ENCODE measurements at places on chromosomes 3 and 15.

DNA sequence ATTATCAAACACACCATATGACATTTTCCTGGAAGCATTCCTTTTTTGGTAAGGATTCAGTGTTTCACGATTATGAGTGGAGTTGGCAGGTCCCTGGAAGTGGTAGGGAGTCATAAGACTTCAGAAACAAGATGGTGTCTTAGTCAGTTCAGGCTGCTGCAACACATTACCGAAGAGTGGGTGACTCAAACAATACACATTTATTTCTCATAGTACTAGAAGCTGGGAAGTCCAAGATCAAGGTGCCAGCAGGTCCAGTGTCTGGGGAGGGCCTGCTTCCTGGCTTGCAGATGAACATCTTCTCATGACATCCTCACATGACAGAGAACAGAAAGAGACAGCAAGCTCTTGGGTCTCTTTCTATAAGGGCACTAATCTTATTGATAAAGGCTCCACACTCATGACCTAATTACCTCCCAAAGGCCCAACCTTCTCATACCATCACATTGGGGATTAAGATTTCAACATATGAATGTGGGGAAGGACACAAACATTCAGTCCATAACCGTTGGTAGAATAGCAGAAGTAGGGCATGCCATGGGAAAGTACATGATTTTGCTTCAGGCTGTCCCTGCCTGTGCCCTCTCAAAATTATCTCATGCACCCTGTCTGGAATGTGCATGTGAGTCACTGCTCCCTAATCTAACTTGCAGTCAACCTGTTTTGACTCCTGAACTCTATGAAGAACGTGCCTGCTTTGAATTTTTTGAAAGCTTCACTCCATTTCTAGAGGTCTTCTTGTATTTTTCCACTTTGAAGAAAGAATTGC is 72.5 kb downstream of the GTPBP8 start:
- DNase-seq, result no peak

DNA sequence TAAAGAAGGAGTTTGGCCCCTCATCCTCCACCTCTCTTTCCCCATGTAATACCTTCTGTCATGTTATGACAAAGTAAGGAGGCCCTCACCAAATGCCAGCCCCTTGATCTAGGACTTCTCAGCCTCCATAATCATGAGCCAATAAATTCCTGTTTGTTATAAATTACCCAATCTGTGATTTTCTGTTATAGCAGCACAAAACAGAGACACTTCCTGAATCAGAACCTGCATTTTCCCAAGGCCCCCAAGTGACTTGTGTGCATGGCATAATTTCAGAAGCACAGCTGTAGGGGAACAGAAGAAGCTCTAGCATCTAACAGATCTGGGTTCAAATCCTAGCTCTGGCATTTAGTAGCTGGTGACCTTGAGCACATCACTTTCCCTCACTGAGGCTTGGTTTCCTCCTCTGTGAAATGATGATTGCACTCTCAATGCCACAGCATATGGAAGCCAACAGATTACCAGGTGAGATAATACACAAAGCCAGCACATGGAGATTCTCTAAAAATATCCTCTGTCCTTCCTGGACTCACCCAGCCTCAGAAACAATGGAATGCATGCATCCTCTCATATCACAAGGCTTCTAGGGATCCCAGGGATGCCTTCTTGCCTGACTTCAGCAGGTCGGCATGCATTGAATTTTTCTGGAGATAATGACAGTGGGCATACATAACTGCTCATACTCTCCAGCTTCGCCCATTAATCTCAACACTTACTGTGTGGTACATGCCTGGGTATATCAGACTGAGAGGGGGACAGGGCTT is 26.3 kb downstream of the TLNRD1 start:
- no peak for DNase-seq

DNA sequence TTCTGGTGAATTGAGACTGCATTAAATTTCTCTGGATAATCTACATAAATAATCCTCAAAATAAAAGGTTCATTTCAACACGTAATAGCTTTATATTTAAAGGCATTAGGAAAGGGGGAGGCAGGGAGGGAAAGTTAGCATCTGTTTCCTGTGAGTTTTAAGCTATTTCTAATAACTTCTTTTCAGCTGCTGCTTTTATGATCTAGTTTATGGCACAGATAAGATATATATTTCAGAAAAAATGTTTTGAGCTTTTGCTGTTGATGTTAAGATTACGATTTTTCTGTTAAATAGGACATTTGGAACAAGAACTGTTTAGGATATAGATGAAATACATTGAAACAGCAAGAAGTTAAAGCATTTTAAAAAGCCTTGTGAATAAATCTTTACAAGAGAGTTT is 30.0 kb downstream of the UBE2E1 start:
- no peak for DNase-seq

- DNase-seq, result no peak
Observed at GRCh38 chr3:125120379-125121122, 64.8 kb upstream of the HEG1 start.

DNA sequence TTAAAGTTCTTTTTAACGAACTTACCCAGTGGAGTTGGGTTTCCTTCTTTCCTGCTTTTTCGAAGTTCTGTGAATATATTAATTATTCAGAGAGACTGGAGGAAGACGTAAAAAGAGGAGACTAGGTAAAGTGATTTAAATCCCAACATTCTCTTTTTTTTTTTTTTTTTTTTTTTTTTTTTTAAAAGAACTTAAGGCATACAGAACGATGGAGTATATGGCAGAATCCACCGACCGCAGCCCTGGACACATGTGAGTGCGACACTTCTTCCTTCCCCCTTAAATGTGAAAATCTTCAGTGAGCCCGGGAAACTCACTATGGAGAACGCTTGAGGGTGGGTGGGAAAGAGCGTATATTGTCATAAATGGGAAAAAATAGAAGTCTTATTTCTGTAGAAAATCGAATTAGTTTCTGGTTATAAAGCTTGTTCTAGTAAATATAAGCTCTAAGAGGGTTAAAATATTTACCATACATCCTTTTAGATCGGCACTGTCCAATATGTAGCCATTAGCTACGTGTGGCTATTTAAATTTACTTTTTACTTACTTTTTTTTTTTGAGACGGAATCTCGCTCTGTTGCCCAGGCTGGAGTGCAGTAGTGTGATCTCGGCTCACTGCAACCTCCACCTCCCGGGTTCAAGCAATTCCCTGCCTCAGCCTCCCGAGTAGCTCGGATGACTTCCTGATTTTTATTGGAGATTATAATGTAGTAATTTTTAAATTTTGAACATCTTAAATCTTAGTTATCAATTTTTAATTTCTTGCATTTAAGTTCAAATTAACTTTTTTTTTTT is 892 bp downstream of the NMD3 start:
- DNase-seq, result peak; percentile 5

GRCh38 chr15:35374661-35375060 is 171.3 kb downstream of the DPH6 start:
- DNase-seq, result no peak

DNA sequence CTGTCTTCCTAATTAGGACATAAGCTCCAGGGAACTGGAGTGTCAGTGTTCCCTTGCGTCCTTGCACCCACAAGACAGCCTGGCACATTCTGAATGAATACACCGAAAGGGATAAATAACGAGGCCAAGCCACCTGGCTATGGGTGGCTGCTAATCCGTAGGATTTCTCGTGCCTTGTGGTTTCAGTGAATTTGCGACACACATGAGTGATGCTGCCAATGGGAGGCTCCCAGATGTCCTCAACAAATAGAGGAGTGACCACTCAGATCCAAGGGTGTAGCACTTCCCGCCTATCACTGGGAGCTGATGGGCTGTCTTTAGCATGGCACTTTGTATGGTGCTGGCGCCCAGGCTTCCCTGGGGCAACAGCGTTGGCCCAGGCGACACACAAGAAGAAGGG is 43.4 kb downstream of the APBA2 start:
- DNase-seq, result no peak

GRCh38 chr3:47803480-47804025 is 615 bp downstream of the DHX30 start:
- DNase-seq, result no peak

DNA sequence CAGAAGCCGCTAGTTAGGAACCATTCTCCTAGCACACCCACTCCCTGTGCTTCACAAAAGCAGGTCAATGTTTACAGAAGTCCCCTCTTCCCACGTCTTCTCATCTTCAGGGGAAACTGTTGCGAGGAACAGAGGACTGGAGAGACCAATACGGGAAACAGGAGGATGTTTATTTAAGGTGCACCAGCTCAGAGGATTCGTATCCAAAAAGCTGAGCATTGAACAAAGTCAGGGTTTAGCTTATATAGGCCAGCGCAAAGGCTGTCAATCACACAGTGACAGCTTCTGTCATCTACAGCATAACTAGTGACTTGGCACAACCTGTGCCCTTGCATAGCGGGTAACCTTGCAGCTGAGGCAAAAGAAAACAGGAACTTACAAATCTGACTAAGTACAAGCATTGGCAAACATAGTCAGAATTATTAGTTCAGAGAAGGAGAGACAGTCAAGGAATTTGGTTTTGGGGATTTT is 61.3 kb downstream of the ZDHHC19 start:
- no peak for DNase-seq

- DNase-seq, result no peak
Observed at GRCh38 chr15:101252836-101253235, 988 bp upstream of the CHSY1 start.

- no peak for DNase-seq
Observed at GRCh38 chr3:56886314-56886713, 84.6 kb upstream of the ARHGEF3 start.

GRCh38 chr3:37904601-37905000 is 42.9 kb downstream of the CTDSPL start:
- no peak for DNase-seq

- no peak for DNase-seq
Observed at GRCh38 chr3:174639406-174639805, 219.7 kb upstream of the NAALADL2 start.

GRCh38 chr3:114122027-114122709 is 56.7 kb downstream of the DRD3 start:
- no peak for DNase-seq

DNA sequence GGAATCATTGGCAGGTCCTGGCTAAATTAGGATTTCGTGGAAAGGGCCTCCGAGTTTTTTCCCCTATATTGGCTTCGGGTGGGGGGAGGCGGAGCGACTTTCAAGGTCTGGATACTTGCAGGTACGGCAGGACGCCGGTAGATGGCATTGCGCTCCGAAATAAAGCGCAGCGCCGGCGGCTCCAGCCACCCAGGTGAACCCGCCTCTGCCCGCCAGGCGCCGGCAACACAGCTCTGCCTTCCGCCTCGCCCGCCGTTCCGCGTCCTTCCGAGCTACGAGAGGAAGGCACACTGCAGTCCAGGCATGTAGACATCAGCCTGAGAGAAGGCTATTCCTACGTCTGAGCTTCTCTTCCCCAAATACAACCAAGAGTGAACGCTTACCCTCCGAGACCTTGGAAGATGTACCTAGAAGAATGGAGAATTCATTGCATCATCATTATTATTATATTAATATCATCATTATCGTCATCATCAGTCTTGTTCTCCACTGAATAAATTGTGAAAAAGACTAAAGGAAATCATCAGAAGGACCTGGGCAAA is 514.1 kb downstream of the MECOM start:
- DNase-seq, result peak; percentile 79

- DNase-seq, result no peak
Observed at GRCh38 chr3:178073366-178073765, 462.9 kb upstream of the KCNMB2 start.

- DNase-seq, result peak; percentile 44
Observed at GRCh38 chr3:170171563-170171962, 10.0 kb downstream of the PHC3 start.

GRCh38 chr3:190696777-190697501 is 165.6 kb downstream of the GMNC start:
- no peak for DNase-seq

Measured in GM06990 (cell line).